IPS DF 19.7 (cell line): ENCODE measurements at places on chromosomes 11 and 22.

- no peak for DNase-seq
These were observed 71.8 kb downstream of the TTC28 start for GRCh38 chr22:28607795-28608194.

DNA sequence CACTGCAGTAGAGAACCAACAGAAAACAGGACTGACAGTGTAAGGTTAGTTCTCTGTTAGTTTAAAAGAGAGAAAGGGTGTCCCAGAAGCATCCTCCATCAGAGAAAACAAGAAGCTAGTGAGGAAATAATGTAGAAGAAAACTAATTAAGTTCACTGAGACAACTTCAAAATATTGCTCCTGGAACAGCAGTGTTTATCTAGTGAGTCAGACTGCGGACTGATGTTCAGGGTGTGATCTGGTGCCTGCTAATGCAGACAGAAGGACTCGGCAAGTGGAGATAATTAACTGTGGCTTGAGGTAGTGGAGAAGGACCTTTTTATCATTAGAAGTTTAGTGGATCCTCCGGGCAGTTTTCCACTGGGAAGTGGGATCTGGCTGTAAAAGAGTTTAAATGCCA, 55.4 kb downstream of the CDON start:
- DNase-seq: no peak

DNA sequence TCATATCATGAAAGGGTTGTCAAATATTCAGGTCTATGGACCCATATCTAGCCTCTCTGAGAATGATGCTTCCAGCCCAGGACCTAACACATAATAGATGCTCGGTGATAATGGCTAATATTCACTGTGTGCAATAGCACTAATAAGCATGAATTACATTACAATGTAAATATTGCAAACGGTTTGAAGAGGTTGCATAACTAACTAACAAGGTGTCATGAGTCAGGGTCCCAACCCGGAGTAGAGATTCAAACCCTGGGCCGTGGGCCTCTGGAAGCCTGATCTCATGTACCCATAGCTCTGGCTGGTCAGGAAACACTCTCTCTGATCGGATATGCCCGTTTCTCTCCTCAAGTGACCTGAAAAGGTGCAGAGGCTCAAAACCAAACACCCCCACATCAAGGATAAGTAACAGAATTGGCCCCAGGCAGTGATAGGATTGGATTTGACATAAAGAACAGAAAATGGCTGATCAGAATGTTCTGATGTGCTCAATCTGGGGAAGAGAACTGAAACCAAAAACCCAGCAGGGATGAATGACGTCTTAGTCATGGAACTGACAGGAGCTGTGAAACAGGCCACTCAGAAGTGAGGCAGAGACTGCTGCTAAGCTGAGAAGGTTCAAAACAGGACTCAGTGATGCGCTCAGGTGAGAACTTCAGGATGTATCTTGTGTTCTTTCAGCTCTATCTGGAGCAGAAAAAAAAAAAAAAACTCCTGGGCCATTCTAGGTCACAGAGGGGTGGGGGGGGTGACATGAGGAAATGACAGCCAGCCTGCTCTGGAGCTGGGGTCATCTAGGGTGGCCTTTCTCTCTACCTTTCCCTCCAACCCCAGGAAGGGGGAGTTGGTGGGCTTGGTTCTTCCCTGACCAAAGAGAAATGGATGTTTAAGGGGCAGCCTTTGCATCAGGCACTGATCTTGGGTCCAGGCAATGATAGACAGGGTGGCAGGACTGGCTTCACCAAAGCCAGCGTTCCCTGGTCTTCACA, 6.6 kb upstream of the KCTD17 start:
- no peak for DNase-seq

DNA sequence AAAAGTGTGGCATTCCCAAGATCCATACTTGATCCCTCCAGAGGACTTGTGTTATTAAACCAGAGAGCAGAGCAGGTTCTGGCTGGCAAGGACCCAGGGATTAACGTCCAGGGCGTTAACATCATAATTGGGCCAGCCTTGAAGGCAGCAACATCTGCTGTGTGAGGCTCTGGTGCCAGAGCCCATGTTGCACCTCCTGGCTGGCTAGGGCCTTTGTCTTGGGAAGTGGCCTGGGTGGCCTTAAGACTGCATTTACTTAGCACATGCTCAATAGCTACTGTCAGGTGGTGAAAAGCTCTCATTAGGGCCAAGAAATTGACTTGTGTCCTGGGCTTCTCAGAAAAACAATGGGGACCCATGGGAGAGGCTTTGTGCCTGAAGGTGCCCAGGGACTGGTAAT, 66.6 kb downstream of the CACNG2 start:
- DNase-seq: no peak

DNA sequence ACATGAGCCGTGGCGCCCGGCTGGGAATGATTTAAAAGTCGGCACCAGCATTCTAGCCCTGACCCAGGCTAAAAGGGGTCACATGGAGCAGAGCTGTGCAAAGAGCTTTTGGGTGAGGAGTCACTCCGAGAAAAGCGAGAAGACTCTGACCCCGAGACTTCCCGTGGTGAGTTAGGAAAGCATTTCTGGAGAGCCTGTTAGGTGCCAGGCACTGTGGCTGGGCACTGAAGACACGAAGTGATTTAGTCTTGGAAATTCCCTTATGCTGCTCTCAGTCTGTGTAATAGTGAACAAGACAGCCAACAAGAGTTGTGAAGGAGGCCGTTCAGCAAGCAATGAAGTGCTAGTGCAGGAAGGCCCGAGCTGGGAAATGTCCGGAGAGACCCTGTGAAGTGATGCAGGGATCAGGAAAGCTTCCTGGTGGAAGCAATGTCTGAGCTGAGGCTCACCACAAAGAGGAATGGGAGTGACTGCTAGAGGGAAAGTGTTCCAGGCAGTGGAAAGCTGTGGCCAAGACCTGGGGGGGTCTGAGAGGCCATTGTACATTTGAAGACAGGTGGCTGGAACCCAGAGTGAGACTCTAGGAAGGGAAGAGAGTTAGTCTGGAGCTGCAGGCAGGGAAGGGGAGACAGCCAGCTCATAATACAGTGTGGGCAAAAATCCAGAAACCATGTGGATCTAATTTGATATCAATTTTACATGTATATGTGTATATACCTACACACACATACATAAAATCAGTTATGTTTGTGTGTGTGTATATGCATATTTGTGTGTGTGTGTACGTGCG, 31.6 kb downstream of the MARK2 start:
- no peak for DNase-seq
